HAP-1 (cell line): ENCODE measurements at places on chromosomes 5 and 9.

DNA sequence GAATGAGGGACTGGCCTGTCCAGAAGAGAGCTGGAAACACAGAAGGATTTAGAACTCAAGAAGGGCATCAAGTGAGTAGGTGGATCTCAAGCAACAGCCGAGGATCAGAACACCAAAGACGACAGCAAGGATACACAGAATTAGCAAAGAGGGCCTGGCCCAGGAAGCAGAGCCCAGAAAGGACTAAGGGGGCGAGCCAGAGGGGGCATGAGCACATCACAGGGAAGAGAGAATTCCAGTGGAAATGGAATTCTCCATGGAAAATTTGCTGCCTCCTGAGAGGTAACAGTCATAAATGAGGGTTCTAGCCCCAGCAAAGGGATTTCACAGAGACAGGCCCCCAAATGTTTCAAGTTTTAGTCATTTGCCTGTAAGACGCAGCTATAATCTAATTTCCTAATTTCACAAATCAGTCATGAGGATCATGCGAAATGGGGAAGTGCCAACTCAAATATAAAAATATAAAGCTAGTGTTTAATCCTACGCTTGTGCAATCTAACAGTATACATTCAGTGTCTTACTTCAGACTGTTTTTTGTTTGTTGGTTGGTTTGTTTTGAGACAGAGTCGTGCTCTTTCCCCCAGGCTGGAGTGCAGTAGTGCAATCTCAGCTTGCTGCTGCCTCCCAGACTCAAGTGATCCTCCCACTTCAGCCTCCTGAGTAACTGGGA is 46.7 kb downstream of the FNBP1 start:
- no peak for DNase-seq

- DNase-seq = no peak
Measured at GRCh38 chr9:112093147-112093869, 81.8 kb downstream of the SUSD1 start.

DNA sequence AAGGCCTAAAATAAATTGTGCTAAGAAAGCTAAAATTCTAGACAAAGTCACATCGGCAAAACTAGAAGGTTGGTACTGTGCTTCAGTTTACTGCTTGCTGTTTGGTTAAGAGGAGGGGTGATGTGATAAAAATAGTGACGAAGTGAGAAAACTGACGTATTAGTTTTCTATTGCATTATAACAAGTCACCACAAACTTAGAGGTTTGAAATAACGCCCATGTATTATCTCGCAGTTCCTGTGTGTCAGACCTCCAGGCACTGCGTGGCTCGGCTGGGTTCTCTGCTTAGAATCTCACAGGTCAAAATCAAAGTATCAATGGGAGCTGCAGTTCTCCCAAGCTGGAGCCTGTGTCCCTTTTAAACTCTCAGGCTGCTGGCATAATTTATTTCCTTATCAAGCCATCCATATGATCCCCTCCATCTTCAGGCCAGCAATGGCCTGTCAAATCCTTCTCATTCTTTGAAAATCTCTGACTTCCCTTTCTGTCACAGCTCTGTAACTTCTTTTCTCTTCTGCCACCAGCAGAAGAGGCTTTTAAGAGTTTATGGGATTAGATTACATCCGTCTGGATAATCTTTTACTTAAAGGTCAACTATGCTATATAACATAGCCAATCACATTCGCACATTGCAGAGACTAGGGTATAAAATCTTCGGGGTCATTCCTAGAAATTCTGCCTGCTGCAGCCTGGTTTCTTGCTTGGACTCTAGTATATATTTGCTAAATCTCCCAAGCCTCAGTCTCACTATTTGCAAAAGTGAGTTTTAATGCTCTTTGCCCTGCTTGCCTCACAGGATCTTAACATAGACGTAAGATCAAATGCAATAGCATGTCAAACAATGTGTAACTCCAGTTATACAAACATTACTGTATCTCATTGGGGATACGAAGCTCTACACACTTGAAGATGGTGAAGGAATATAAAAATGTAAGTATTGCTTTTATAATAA is 104.0 kb upstream of the CDKN2B start:
- DNase-seq = no peak

DNA sequence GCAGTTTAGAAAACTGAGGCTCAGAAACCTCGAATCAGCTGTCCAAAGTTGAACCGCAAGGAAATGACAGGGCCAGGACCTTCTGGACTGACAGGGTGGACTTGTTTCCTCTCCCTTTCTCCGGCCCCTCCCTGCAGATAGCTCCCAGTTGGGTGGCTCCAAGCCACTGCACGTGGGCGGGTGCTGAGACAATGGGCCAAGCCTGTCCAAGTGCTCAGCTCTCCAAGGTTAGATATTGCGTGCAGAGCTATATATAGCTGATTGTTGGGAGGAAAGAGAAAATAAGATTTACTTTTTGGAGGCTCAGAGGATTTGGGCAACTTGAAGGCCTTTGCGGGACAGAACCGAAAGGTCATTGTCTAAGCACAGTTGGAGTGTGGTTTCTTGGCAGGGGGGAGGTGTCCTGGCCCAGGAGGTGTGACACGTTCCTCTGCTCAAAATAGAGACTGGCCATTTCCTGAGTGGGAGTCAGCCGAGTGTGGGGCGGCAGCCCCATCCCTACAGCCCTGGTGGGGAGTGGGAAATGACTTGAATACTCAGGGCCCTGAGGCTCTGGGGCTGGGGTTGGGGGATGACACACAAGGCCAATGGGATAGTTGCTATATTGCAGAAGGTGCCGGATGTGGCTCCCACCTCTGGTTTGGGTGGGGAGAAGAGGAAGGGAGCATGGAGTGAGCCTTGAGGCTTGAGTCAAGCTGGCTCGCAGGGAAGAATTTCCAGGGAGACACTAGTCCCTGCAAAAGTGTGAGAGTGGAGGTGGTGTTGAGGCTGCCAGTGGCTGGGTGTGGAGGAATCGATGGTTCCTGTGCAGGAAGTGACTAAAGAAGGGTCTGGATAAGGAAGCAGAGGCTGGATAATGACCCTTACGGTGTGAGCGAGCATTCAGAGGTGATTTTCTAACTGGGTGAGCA is 44.4 kb upstream of the SMAD5 start:
- no peak for DNase-seq

GRCh38 chr9:126411948-126412284 is 85.3 kb downstream of the MVB12B start:
- no peak for DNase-seq

DNA sequence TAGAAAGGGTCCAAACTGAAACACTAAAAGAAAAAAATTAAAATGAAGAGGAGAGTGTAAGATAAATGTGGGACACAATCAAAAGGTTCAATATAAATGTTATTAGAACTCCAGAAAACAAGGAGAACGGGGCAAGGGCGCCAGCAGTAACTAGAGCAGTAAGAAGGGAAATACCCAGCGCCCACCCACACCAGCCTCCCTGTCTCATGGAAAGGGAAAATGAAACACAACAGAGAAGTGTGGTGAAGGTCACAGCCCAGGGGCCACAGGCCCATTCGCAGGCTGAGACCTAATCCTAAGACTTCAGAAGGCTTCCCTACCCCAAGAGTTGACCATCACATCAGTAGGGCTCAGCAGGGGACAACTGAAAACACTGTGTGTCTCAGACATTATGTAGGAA is 45.8 kb upstream of the CLK4 start:
- no peak for DNase-seq

DNA sequence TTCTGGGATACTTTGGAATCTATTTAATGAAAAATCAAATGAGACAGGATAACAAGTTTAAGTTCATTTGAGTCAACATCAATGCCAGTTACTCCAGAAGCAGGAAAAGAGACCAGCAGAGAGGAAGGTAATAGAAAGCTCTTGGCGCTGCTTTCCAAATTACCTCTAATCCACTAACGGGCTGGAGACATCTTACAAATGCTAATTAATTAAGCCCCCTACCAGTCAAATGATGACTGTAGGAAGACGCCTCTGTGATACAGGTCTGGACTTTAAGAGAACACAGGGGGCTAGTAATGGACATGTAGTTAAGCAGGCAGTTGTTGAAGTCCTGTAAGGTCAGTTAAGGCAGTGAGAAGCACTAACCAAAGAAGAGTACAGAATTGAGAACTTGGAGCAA is 65.3 kb upstream of the HTR4 start:
- no peak for DNase-seq

GRCh38 chr5:38531518-38531917 is 24.9 kb downstream of the LIFR start:
- DNase-seq = no peak

DNA sequence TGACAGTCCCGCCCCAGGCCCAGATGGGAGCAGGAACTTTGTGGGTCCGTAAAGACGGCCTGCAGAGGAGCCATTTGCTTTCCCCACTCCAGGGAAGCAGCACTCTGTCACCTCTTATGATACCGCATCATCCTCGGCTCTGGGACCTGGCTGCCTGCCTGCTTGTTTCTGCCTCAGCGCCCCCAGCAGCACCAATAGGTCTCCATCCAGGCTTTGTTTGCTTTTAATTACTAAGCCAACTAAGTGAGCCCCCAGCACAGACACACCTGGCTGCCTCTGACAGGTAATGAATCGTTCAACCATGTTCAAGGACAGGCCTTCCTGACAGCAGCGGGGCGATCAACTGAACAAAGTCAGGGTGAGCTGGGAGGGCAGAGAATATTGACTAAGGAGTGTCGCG is 141.4 kb downstream of the C5orf15 start:
- no peak for DNase-seq

GRCh38 chr5:36529142-36529541 is 77.3 kb upstream of the SLC1A3 start:
- DNase-seq = no peak

- DNase-seq = no peak
Measured at GRCh38 chr5:145588113-145588512, 247.0 kb downstream of the PRELID2 start.

- no peak for DNase-seq
Measured at GRCh38 chr5:88438006-88438405, 169.4 kb upstream of the TMEM161B start.

GRCh38 chr5:43137326-43137725 is 16.6 kb downstream of the ZNF131 start:
- DNase-seq = no peak

DNA sequence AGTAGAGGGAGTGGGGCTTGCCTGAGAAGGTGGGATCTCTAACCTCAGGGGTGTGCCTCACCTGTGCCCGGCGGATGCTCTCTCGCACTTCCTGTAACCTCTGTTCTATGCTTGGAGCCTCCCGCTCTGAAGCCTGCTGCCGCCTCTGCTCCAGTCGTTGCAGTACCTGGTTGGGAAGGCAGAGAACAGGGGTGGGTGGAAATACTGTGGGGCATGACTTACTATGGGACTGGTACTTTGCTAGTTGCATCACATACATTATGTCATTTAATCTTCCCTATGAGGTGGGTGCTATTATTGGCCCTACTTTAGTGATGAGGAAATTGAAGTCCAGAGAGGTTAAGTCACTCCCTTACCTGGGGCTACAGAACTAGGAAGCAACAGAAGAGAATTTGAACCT is 5.2 kb downstream of the FCHSD1 start:
- DNase-seq = no peak

DNA sequence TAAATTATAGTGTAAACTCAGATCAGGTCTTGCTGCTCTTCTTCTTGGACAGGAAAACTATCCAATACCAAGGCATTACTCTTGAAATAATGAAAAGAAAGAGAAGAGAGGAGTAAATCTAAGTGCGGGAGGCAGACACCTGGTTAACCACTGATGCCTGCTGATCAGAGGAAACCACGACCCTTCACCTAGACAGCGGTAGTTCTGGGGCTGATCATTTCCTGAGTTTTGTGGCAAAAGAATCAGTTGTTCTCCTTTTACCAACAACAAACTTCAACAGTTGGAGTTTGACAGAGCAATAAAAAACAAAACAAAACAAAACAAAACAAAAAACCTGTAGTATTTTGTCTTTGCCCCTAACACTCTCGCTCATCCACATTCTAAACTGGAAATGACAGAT is 3.0 kb downstream of the RLN1 start:
- DNase-seq = no peak

DNA sequence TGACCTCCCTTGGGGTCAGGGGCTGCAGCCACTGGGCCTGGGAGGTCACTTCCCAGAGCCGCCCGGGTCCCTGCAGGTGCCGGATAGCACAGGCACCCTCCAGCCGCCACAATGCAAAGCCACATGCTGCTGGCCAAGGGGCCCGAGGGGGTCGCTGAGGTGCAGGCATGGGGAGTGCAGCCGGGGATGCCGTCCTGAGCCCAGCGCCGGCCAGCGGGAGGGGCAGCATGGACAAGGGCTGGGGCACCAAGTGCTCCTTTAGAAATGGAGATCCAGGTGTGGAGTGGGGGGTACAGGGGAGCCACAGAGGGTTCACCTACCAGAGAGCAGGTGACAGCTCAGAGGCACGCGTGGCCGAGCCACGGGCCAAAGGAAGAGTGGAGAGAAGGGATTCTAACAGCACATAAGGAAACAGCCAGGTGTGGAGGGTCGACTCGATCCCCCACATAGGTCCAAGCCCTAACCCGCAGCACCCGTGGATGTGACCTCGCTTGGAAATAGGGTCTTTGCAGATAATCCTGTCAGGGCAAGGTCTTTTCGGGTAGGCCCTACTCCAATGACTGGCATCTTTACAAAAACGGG is 24.7 kb downstream of the ZDHHC11B start:
- no peak for DNase-seq

DNA sequence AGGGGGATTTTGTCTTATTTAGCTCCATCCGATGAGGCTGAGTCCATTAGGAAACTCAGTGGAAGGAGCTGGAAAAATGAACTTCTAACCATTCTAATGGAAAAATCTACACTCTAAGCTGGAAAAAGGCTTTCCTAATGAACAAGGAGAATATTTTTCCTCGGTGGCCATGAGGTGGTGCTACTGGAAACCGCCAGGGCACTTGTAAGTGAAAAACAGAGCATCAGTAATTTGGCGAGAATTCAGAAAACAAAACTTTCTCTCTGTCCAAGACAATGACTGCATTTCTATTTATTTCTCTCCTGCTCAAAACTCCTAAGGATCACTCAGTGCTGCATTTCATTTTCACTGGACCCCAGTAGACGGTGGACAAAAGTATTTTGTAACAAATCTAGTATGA is 237.6 kb downstream of the TENT4A start:
- no peak for DNase-seq

DNA sequence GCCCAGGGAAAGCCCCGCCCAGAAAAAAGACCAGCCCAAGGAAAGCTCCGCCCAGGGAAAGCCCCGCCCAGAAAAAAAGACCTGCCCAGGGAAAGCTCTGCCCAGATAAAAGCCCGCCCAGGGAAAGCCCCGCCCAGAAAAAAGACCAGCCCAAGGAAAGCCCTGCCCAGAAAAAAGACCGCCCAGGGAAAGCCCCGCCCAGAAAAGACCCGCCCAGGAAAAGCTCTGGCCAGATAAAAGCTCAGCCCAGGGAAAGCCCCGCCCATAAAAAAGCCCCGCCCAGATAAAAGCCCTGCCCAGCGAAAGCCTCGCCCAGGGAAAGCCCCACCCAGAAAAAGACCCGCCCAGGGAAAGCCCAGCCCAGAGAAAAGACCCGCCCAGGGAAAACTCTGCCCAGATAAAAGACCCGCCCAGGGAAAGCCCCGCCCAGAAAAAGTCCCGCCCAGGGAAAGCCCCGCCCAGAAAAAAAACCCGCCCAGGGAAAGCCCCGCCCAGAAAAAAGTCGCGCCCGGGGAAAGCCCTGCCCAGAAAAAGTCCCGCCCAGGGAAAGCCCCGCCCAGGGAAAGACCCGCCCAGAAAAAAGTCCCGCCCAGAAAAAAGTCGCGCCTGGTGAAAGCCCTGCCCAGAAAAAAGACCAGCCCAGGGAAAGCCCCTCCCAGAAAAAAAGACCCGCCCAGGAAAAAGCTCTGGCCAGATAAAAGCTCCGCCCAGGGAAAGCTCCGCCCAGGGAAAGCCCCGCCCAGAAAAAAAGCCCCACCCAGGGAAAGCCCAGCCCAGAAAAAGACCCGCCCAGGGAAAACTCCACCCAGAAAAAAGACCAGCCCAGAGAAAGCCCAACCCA is 11.9 kb downstream of the GRIN1 start:
- peak; percentile 98 for DNase-seq
